Activated T-cell treated with anti-CD3 and anti-CD28 coated beads, Interleukin-2, amount 50 U/mL, for 72 hours (primary cell): ENCODE measurements at places on chromosomes 5 and 9. TPM values are rescaled to one million over a fixed set of nuclear protein-coding genes. Genes with fewer than 3 reads are reported as not detected.

Gene FREM1
- total RNA-seq: not detected

Gene ADGRD2
- not detected for total RNA-seq

- DNase-seq: peak; percentile 5
Measured at GRCh38 chr5:6435356-6435755, 13.3 kb upstream of the UBE2QL1 start.

GRCh38 chr9:88816141-88816540 lies 175.1 kb upstream of the S1PR3 start:
- no peak for DNase-seq

GRCh38 chr5:160009591-160009989 lies 651 bp downstream of the TTC1 start:
- DNase-seq: no peak

- no peak for DNase-seq
Measured at GRCh38 chr5:158860706-158861105, 239.0 kb downstream of the EBF1 start.
